ENCODE measurements at places on chromosomes 5 and 9.

- DNase-seq, result no peak
Measured at GRCh38 chr5:36740259-36740898, 134.0 kb downstream of the SLC1A3 start.

- DNase-seq, result no peak
Measured at GRCh38 chr5:156096259-156096658, 230.7 kb upstream of the SGCD start.

DNA sequence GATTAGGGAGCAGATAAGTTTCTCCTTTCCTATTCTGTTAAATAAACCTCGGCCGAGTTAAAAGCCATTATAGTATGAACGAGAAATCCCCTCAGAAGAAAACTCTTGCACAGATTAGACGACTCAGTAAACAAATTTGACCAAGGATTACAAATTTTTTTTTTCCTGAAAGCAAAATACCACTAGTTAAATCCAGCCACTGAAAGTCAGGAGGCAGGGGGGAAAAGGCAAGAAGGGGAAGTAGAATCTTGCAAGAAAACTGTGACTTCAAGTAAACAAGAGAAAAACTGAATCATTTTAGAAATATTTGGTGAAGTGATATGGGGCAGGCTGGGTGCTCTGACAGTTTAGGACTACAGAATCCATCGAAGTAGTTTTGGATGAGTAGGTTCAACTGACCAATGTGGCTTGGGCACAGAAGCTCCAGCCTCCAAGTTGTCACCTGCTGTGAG, 251.0 kb downstream of the DENND1A start:
- DNase-seq, result no peak

GRCh38 chr5:71533142-71533541, 54.0 kb upstream of the MCCC2 start:
- no peak for DNase-seq

DNA sequence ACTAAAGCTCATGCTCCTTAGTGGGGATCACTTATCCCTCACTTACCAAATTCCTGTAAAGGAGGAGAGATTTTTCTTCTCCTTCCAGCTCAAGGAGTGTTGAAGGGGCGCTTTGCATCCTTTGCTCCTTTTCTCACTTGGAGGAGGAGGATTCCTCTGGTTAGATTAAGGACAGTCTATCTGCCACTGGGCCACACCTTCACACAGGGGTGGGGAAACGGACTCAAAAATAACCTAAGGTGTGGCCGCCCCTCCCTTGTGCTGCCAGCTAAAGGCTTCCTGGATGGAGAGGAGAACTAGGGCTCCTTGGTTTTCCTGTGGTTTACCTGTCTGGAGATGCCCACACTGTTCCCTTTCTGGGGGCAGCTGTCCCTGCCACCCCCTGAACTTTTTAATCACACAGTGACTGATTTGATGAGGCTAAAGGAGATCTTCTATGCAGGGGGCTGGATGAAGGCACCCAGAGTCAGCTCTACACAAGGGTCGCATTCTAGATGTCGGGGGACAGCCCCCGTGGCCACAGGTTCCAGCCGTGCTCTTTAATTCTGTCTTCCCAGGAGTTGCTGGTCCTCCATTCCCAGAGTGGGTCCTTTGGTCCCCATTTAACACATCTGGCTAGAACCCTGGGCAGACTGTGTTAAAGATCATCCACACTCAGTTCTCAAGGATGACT, 14.4 kb downstream of the GLRX start:
- no peak for DNase-seq

DNA sequence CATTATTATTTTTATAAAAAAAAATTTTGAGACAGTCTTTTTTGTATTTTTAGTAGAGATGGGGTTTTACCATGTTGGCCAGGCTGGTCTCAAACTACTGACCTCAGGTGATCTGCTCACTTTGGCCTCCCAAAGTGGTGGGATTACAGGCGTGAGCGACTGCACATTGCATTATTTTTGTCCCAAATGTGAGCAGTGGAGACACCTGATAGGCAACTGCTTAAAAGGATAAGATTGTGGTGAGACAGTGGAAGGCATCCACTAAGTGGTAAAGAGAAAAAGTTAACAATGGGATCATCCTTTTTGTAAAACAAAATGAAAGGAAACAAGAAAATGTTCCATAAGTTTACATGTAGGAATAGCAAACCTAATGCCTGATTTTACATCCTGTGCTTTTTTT, 2.0 kb upstream of the CENPH start:
- DNase-seq, result no peak
